CD4-positive, CD25-positive, alpha-beta regulatory T cell (primary cell): ENCODE measurements at places on chromosomes 12 and 14. TPM values are rescaled to one million over a fixed set of nuclear protein-coding genes. Genes with fewer than 3 reads are reported as not detected.

DNA sequence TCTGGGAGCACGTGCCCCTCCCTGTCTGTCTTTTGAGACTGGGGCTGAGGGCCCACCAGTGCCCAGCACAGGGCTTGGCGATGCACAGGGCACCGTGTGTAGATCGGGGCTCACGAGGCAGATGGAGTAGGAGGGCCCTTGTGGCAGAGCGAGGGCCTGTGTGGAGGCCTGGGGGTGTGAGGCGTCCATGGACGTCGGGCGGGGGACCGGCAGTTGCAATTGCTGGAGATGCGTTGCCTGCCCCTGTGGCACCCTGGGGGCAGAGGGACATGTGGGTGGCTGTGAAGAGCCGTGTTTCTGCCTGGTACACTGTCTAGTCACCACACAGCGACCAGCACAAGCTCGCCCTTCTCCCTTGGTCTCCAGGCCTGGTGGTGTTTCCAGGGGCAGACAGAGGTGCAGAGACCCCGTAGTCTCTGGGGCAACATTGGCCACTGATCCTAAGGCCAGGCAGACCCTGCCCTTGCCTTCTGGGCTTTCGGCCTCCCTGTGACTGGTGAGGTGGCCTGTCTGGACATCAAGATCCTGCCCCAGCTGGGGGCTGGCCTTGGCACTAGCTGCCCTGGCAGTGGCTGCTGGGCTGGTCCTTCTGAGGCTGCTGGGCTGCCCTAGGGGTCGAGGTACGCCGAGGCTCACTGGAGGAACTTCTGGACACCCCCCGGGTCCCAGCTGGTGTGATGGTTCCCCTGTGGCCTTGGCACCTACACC is 14.5 kb downstream of the KIF26A start:
- no peak overlapping the region for H3K27ac ChIP-seq
- no peaks in the 10 kb centered on the region for H3K36me3 ChIP-seq
- H3K4me3 ChIP-seq: no peak overlapping the region

The ZBTB25 gene
- 78.0 TPM for total RNA-seq

The KRT80 gene
- total RNA-seq: not detected

The CCDC196 gene
- not detected for total RNA-seq
